ENCODE measurements at places on chromosomes 12 and 14.

DNA sequence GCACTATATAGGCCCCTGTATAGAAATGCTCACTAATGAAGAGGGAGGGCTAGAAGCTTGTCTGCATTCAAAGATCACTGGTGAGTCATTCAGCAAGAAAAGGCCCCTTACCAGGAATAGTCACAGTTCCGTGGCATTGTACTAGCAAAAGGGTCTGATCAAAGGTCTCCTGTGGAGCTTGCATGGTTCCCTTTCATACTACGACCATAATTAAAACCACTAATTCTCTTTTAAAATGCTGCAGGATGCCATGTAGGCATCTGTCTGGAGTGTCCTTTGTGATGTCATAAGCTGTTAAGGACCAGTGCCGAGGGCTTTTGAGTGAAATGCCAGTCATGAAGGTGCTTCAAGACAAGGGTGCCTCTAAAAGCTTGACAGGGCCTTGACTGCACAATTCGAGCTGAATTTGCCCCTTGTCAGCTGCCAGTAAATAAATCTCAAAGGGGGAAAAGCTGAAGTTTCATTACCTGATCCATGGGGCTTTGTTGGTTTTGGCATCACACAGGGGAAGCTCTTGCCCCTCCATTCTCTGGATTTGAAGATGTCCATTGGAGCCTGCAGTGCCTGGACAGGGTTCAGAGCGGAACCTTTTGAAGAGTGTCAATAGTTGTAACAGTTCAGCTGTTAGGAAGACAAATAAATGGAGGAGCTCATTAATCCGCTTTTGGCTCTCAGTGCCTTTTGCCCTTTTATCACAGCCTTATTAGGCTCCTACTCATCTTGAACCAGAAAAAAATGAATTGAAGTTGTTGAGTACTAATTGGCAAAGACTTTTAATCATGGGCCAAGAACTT, 69.1 kb downstream of the TMEM260 start:
- no peak for DNase-seq

GRCh38 chr12:62848418-62848817, 86.5 kb downstream of the PPM1H start:
- no peak for DNase-seq

DNA sequence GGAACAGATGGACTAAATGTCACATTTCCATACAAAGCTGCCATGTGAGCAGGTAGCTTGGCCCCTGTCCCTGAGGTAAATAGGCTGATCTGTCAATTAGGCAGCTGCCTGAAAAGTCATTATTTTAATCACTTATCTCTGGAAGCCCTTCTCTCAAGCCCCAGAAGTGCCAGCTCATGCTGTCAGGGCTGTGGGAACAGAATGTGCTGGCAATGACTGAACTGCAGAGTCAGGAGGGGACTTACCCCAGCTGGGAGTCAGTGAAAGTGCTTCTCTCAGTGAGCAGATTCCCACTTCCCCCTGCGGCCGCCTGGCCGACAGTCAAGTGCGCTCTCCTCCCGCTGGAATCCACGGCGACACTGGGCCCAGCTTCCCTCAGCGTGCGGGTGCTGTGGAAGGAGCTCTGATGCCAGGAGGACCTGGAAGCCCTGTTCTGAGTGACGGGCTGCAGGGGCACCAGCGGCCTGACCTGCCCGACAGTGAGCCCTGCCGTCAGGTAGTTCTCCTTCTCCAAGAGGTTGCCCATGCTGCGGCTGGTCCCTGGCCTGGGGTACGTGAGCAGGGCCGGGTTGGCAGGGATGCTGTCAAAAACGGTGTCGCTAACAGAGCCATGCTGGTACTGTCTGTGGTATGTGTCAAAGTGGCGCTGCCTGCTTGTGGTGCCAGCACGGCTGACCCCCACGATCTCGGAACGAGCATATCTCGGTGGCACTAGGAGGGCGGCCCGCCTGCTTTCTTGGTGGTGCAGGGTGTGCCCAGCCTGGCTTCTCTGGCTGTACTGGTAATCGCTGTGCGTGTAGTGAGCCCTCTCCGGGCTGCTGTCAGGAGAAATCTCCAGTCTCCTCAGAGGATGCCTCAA, 18.7 kb downstream of the PKP2 start:
- DNase-seq: no peak

DNA sequence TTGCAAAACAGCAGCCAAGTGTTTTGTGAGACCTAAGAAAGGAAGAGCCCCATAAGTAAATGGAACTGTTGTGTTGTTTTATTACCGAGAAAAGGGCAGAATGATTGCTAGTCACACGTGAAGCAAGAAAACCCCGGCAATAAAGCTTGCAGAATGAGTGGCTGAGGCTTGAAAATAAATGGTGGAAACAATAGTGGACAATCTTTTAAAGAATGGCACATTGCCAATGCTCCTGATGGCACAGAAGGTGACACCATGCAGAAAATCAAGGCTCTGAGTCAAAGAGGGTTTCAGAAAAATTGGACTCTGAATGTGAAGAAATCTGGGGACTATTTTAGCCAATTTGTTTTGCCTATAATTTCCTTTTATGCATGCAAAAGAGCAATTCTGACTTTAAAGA, 4.0 kb upstream of the AQP2 start:
- no peak for DNase-seq

DNA sequence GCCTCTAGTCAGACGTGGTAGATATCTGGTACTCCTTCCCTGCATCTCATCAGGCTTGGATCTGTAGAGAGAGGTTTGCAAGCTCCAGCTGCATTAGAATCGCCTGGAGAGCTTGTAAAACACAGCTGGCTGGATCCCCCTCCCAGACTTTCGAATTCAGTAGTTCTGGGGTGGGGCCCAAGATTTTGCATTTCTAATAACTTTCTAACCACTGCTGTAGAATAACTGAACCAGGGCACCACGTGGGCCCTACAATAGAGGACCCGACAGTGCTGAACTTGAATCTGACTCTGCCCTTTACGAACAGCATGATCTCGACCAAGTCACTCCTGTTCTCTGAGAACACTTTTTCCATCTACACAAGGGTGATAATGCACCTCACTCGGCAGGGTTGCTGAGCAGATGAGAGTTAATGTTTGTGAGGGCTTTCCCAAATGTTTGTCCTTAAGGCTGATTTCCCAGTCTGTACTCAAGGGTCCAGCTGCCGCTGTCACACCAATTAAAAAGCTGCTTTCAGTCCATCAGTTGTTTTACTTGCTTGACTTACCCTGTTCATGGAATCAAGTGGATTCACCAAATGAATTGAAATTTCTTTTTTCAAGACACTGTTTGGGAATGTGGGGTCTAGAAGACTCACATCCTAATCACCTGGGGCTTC, 86.6 kb upstream of the SLC24A4 start:
- no peak for DNase-seq

GRCh38 chr12:85147331-85147730, 111.2 kb downstream of the LRRIQ1 start:
- DNase-seq: no peak

DNA sequence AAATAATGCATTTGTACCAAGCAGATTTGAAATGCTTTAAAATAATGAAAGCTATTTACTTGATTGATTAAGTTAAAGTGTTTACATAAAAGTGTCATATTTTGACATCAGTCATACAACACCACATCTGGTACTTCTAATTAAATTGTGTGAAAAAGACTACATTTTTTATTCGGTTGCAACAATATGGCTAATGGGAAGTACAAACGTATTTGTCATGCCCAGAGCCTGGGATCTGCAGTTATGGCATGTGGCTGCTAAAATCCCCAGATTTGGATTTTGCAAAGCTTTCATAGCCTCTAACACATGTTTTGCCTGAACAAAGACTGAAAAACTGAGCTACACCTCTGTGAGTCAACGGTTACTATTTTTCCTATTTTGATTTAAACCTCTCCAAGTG, 66.6 kb downstream of the LLPH start:
- DNase-seq: no peak

GRCh38 chr14:101462726-101463565, 98.3 kb upstream of the DIO3 start:
- no peak for DNase-seq

- no peak for DNase-seq
These were observed 10.0 kb downstream of the UBE3B start for GRCh38 chr12:109487181-109488050.

GRCh38 chr14:102509746-102510615, at the start of gene ANKRD9:
ANKRD9 (minus strand) TSS chr14:102509776; CDS start chr14:102507889, 1,887 bp downstream.
- DNase-seq: peak; percentile 77

DNA sequence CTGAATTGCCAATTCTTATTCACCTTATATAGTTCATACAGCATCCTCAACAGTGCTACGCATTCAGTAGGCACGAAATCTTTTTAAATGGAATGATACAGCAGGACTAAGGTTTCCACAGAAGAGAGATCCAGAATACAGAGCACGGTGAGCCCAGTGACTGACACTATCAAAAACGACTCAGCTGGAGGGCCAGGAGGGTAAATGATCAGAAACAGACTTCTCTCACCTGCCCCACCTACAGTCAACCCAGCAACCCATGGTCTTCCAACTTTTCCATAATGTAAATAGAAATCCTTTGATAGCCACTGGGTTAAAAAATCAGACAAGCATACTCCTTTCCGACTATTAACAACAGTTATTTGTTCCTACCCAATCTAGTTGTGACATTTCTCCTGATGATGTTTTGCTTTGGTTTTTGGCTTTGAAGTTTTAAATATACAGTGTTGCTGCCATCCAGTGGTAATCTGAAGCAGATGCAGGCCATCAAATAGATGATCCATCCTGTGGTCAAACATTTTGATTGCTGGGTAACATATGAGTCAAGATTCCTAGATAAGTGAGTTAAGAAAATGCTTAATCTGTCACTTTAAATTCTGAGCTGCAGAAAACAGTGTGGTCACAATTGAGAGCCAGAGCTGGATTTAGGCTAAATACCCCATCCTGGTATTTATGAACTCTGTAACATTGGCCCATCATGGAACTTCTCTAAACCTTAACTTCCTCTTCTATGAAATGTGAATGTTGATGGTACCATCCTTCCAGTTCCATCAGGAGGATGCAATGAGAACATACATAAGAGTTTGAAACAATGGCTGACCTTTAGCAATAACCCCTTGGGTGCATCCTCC, 42.0 kb downstream of the GPHB5 start:
- no peak for DNase-seq

GRCh38 chr14:71648725-71649124, 283.5 kb upstream of the RGS6 start:
- no peak for DNase-seq

DNA sequence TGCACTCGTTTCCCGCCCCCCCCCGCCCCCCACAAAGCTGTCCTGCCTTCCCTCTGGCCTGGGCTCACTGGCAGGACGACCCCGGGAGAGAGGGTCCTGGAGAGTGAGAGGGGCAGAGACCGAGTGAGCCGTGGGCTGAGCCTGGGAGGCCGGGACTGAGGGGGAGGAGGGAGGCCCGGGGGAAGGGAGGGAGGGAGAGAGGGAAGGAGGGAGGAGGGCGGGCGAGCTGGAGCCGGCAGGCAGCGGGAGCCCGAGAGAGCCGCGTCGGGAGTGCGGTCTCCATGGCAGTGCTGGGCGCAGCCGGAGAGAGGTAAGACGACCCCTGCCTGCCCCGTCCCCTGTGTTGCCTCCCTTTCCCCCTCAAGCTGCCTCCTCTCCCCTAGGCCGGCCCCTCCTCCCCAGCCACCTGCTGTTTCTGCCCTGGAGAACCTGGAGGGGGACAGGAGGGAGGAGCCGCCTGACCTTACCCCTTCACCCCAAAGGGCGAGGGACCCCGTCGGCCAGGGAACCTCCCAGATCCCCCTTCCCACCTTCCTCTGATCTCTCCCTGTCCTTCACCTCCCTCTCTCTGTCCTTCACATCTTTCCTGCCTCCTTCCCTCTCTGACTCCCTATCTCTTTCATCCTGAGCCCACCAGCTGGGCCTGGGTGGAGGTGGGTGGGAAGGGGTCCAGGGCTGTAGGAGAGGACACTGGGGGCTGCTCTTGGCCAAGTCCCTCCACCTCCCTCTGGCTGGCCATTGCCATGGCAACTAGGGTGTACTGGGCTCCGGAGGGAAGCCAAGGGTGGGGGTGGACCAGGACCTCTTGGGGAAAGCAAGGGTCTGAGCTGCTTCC, at the start of gene GPR162:
Gene GPR162, plus strand, starts transcription at position 231 of the 835 bp plus-strand sequence. CDS start 2,078 bp downstream, outside the sequence.
- no peak for DNase-seq

GRCh38 chr12:117084405-117085317, 14.6 kb downstream of the TESC start:
- no peak for DNase-seq

- DNase-seq: no peak
These were observed 26.9 kb downstream of the NRXN3 start for GRCh38 chr14:78197051-78197450.

DNA sequence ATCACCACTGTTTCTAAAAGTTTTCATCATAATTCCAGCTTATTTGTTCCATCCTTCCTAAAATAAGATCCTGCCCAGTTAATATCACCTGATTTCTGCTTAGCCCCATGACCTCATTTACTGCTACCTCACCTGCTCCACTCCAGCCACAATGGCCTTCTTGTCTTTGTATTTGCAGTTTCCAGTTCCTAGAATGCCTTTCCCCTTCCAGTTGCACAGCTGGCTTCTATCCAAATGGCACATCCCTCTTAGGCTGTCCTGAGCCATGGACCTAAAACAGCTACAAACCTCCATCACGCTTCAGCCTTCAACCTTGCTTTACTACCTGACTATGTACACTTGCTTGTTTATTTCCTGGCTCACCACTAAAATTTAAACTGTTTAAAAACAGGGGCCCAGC, 6.5 kb upstream of the LGMN start:
- no peak for DNase-seq

DNA sequence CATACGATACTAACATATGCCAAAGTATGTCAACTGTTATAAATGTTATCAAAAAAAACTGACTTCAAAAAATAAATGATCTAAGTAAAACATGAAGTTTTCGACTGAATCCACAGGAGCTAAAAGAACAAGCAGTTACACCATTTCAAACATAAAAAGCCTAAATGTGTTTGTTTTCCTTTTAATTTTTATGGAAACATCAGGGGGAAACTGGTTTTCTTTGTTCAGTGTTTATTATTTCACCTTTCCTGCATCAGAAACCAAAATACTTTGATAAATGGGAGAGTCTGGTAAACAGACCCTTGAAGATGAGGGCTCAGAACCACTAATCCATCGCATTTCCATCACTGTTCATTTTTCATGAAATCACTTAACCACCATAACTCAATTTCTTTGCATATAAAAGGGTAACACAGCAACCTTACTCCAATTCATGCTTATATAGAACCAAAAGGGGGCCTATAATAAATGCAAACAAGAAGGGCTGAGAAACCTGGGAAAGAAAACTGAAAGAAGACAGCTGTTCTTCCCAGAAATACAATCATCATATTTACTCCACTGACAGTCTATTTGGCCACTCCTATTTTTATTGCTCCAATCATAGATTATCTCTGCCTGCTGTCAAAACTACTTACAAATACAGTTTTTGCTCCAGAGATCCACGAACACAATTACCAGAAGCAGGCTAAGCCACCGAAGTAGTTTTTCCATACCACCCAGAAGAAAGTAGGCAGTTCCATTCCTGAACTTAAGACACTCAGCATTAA, 17.0 kb downstream of the FGD6 start:
- no peak for DNase-seq

Data from T-helper 22 cell (primary cell).